ENCODE measurements at places on chromosomes 7 and 10. TPM values are rescaled to one million over a fixed set of nuclear protein-coding genes. Genes with fewer than 3 reads are reported as not detected.

CRHR2 gene
- 0.09 TPM for total RNA-seq

AGBL3 gene
- 0.38 TPM for total RNA-seq

SLC26A5 gene
- not detected for total RNA-seq

SDHAF3 gene
- total RNA-seq, result 13.6 TPM

TRIM73 gene
- total RNA-seq, result not detected

ECD gene
- total RNA-seq, result 17.4 TPM

SPDYE16 gene
- not detected for total RNA-seq

PDCD4 gene
- total RNA-seq, result 68.3 TPM

HOXA2 gene
- 1.5 TPM for total RNA-seq

WDFY4 gene
- total RNA-seq, result 0.87 TPM

NPY4R gene
- not detected for total RNA-seq

NPFFR1 gene
- total RNA-seq, result 0.19 TPM

NEUROD6 gene
- total RNA-seq, result not detected

ANKRD7 gene
- total RNA-seq, result not detected

WNT2 gene
- total RNA-seq, result not detected

RNLS gene
- total RNA-seq, result 11.4 TPM

CNNM1 gene
- 2.7 TPM for total RNA-seq

ZEB1 gene
- total RNA-seq, result 6.1 TPM

FGFBP3 gene
- total RNA-seq, result not detected

ABLIM1 gene
- 345 TPM for total RNA-seq

Measured in esophagus squamous epithelium (tissue), 5 donors.